ENCODE measurements at places on chromosomes 1 and 21.
A peak's percentile ranks its signal among the peaks of the same experiment; 100 is the strongest.

GRCh38 chr1:212975111-212975918, 25.0 kb downstream of the VASH2 start:
- no peak for DNase-seq

GRCh38 chr1:3660704-3661103, 8.4 kb downstream of the TP73 start:
- no peak for DNase-seq

- DNase-seq, result no peak
Observed at GRCh38 chr1:115299266-115299665, 38.8 kb downstream of the NGF start.

DNA sequence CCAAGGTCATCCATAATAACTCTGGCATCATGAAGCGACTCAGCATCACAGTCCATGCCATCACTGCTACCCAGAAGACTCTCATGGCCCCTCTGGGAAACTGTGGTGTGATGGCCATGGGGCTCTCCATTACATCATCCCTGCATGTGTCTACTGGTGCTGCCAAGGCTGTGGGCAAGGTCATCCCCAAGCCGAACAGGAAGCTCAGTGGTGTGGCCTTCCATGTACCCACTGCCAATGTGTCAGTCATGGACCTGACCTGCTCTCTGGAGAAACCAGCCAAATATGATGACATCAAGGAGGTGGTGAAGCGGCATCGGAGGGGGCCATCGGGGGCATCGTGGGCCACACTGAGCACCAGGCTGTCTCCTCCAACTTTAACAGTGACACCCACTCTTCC, 65.1 kb upstream of the ARHGAP29 start:
- DNase-seq, result no peak

DNA sequence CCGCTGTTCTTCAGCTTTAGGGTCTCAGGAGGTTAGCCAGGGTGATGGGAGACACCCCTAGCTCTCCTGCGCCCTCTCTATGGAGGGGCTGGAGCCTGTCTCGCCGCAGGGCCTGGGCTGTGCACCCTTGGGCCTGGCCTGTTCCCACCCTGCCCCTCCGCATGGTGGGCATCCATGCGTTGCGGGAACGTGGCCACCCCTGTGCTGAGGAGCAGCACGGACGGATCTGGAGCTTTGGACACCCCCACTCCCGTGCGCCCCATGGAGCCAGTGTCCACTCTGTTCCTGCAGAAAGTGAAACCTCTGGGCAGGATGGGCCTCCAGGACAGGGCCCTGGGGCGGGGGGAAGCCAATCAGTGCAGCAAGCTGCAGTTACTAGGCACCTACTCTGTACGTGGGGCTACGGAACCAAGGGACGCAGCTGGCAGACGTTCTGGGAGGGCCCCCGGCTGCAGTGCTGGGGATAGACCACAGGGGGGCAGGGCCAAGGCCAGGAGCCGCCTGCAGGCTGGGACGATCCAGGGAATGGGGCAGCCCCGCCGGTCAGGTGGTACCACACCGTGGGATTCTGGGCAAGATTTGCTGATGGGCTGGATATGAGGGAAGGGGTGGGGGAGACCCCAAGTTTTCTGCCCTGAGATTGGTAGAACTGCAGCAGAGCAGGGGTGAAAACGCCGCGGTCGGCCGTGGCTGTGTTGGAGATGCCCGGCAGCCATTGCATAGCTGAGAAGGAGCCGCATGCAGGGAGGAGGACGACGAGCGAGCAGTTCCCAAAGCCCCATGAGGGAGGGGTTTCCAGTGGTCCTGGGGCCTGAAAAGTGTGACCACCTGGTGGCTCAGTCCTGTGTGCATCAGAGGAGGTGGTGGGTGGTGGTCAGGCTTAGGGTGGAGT, 43.3 kb downstream of the TP73 start:
- peak; percentile 65 for DNase-seq

DNA sequence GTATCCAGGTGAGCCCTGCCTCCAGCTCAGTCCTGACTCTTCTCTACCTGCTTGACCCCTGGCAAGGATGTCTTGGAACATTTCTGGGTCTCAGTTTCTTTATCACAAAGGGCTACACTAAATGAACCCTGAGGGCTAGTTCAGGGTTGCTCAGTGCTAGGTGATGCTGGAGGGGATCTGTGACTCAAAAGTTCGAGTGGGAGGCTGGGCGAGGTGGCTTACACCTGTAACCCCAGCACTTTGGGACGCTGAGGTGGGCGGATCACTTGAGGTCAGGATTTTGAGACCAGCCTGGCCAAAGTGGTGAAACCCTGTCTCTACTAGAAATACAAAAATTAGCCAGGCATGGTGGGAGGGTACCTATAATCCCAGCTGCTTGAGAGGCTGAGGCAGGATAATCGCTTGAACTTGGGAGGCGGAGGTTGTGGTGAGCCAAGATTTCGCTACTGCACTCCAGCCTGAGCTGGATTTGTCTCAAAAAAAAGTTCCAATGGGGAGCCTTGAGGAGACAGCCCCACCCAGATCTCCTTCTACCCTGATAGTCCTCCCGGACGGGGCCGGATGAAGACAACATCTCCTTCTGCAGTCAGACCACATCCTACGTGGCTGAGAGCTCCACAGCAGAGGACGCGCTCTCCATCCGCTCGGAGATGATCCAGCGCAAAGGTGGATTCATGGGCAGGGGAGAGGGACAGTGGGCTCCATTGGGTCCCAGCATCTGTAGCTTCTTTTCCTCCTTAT, 48.9 kb downstream of the YARS1 start:
- DNase-seq, result no peak

DNA sequence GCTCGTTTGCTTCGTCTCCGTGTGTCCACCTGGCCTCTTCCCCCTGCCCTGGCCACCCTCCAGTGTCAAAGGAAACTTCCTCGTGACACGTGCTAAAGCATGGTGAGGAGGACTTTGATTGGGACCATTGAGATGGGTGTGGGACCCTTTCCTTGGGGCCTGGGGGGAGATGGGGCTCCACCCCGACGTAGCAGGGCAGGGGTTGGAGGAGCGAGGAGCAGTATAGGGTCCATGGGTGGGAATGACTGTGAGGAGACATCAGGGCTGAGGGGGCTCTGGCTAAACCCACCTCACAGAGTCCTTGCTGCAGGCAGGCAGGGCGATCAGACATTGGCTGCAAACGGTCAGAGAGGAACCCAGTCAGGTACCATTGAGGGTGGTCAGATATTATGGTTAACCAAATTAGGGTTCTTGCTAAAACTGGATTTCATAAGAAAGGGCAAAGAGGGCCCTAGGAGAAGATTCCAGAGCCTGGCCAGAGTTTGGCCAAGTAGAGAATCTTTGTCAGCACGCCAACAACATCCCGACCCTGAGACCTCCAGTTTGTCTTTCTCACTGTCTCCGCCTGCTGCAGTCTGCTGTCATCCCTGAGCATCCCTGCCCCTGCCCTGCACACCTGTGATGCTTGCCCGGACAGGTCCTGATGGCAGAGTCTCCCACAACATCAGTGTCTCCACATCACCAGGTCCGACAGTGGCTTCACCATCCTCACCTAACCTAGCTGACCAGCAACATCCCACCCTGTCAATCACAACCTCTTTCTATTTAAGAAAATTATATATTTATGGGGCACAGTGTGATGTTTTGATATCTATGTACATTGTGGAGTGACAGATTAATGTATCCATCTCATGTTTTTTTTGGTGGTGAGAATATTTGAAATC, 8.0 kb downstream of the RNF187 start:
- DNase-seq, result no peak

DNA sequence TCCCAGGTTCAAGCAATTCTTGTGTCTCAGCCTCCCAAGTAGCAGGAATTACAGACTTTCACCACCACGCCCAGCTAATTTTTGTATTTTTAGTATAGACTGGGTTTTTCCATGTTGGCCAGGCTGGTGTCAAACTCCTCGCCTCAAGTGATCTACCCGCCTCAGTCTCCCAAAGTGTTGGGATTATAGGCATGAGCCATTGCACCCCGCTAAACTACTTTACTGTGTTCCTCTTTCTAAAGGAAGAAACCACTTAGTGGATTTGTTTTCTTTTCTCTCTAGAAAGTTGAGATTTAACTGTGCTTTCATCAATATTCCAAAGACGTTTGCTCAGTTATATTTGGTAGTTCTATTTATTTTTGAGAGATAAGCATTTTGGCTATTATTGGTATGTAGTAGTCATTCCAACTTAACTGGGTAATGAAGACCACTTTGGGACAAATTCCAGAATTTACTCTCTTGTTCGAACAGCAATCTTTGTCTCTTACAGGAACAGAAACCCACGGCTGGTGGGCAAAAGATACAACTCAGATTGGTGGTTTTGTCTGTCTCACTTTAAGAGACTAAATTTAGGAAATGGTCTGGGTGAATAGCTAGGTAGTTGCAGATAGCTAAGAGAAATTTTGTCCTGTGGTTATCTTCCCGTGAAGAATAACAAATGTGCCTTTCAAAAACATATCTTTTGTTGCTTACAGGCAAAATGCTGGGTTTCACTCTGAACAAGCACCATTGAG, 103.5 kb upstream of the CD55 start:
- DNase-seq, result no peak

- peak; percentile 80 for DNase-seq
Observed at GRCh38 chr1:48202030-48202752, 20.3 kb upstream of the SLC5A9 start.

- no peak for DNase-seq
Observed at GRCh38 chr1:47707503-47707902, 269.7 kb downstream of the FOXD2 start.

DNA sequence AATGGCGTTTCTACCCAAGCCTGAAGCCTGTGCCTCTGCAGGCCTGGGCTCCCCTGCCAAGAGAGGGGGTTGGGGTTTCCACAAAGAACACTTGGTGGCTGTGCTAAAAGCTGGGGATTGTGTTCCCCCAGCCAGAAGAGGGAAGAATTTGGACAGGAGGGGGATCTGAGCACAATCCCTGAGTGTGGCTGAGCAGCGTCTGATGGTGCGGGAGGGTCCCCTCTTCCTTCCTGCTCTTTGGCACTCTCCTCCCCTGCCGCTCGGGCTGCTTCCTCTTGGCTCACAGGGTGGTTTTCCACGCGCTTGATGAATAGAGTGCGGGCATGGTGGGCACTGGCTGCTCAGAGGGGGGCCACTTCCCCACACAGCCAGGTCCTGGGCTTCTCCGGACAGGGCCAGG, 3.7 kb downstream of the GPR37L1 start:
- no peak for DNase-seq

Data from activated CD4-positive, alpha-beta T cell treated with anti-CD3 and anti-CD28 coated beads for 36 hours (primary cell).